HuH-7 (cell line): ENCODE measurements at places on chromosomes 16 and 17.

- DNase-seq: no peak
Observed at GRCh38 chr16:30069611-30070462, 4.3 kb downstream of the ALDOA start.

GRCh38 chr17:19740933-19741332 lies 7.2 kb downstream of the ALDH3A1 start:
- no peak for DNase-seq

DNA sequence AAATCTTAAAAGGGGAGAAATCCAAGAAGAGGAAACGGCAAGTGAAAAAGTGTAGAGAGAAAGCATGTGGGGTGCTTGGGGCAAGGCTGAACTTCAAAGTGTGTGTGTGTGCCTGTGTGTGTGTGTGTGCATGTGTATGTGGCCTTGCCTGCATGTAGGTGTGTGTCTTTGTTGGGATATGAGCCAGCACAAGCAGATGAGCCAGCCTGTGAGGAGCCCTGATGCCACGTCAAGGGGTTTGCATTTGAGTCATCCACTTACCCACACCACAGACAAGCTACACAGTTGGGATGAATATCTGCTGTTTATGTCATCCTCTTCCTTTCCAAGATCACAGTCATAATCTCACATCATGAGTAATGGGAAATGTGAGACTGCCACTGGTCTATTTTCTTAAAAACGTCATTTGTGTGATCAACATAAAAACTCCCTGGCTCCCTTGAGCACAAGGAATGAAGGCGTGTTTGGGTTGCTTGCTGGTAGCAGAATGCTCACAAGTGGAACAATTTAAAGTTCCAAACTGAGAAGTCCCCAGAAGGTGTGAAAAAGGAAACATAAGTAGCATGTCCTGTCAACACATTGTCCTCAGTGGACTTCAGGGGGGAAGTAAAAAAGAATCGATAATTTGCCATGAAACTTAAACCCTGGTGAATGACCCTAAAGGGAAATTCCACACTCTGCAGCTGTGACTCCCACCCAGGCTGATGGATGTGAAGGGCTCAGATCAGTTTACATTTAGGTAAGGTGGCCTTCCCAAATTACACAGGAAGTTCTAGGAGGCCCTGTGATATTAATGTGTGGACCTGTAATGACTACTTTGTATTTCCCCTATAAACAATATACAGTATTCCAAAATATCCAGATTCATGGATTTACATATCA lies 14.7 kb downstream of the KCTD19 start:
- no peak for DNase-seq

DNA sequence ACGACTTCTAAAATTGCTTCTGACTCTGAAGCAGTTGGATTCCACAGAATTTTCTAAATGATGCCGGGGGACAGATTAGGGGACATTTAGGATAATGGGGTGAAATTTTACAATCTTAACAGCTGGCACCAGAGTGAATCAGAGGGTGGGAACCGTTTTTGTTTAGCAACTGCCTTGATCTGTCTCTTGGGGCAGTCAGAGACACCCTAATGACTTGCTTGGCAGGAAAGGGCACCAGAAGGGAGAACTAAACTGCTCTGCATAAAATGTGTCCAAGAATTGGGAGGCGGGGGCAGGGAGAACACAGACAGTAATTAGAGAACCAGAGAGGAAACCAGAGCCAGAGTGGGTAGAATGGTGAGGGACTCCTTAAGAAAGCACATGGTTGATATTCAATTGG lies 6.1 kb upstream of the ABCC12 start:
- DNase-seq: no peak

DNA sequence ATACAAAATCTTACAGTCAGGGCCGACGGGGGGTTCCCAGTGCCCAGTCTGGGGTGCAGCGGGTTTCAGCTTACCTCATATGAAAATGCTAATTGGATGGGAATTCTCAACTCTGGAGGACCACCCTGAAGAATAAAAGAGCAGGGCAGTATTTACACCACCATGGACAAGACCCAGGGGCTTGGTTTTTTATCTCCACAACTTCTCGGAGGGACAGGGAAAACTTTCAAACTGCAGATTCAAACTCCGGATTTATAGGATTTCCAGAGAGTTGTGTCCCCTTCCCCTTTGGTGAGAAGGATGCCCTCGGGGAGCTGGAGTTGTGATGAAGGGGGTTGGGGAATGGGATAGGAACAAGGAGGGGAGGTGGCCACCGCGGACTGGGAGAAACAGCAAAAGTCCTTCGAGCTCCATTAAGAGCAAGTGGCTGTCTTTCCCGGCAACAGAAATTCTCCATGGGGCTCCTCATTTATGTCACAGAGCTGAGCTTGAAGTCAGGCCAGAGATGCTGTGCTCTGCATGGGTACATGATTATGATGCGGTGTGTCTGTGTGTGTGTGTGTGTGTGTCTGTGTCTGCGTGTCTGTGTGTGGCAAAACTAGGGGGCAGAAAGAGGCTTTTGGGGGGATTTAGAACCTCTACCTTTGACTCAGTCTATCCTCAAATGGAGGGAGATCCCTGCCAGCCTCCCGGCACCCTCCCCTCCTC lies 15.7 kb downstream of the FOXL1 start:
- DNase-seq: no peak

DNA sequence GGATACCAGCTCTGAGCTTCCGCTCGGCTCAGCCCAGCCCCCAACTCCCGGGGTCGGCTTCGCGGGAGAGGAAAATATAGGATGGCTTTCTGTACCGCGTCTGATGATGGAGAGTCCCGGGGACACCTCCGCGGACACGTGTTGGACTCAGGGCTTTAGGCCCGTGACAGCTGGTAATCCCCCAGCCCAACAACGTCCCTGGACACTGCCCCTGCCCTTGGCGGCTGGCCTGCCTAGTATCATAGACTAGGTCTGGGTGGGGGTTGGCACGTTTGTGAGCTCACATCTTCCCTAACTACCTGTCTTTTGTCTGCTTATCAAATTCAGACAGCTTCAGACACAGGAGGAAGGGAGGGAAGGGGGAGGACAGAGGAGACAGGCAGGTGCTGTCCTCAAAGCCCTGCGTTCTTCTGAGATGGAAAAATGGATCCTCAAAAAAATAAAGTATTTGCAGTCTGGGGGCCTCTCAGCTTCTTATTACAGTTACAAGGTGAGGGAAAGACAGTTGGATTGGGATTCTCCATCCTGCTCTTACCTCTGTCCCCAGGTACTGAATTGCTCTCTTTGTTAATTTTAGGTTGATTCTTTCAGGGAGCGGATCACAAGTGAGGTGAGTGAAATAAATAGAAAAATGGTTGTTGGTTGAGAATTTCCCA lies 698 bp downstream of the PSME3 start:
- no peak for DNase-seq

- DNase-seq: no peak
Observed at GRCh38 chr16:64132759-64133361, 989.0 kb downstream of the CDH11 start.

GRCh38 chr17:81868674-81869220 lies 2.4 kb downstream of the ARHGDIA start:
- DNase-seq: no peak
